Suppressor macrophage (primary cell): ENCODE measurements at places on chromosomes 5 and 9.

DNA sequence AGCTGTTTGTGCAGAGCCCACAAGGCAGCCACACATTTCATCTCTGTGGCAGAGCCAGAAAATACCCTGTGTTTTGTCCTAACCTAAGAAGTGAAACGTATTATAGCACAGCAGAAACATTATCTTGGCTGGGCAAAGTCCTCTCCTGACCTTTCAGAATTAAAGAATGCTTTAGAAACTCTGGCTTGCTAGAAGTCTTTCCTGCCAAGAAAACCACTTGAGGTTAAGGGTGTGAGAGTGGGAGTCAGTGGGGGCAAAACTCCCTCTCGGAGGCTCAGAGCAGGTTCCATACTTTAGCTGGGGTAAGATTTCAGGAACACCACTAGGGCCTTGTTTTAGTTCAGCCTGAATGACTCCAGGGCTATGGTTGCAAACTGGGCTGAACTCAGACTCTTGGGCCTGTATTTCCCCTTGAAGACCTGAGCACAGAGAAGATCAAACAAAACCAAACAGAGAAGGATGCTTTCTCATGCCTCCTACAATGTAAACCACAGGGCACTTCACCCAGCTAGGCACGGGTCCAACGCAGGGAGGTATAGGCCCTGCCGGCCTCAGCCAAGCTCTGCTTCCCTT is 48.0 kb downstream of the ZNF366 start:
- no peak for DNase-seq

GRCh38 chr9:37449862-37450632 is 15.2 kb downstream of the ZBTB5 start:
- no peak for DNase-seq

- no peak for DNase-seq
Observed at GRCh38 chr5:73655521-73656160, 29.6 kb downstream of the ARHGEF28 start.

GRCh38 chr5:119400245-119400644 is 44.4 kb downstream of the TNFAIP8 start:
- DNase-seq = no peak

- DNase-seq = no peak
Observed at GRCh38 chr5:139418793-139419192, 14.9 kb upstream of the SPATA24 start.

GRCh38 chr5:14351086-14351661 is 208.0 kb downstream of the TRIO start:
- peak; percentile 66 for DNase-seq

GRCh38 chr5:177325868-177326381 is 14.2 kb upstream of the MXD3 start:
- DNase-seq = no peak

DNA sequence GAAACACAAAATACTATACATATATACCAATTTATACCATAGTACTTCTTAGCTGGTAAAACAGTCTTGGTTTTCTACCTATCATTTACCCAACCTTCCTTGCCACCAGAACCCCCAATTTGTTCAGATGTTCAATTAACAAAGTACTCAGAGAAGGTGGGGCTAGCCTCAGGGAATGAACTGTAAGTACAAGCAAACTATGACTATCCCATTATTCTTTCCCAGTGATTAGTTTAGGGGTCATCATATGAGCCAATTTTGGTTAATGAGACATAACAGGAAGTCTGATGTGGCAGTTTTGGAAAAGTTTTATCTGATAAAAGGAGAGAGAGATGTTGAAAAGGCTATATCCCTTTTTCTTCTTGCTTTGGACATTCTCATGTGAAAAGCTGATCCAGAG is 125.8 kb downstream of the DTWD2 start:
- no peak for DNase-seq

DNA sequence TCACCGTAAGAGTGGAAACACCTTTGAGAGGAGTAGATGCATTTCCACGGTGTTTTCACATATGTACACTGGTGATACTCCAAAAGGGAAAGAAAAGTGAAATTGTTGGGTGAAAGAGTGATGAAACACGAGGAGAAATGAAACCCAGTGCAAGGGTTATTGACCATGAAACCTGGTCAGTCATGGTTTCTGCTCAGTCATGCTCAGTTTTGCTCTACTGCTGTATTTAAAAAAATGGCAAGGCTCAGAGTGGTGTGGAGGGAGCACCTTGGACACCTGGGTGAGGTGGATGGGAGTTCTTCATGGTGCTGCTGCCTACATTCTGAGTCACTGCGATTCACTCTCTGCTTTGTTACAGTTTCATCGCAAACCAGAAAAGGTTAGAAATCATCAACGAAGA is 32.3 kb downstream of the NTRK2 start:
- DNase-seq = no peak

DNA sequence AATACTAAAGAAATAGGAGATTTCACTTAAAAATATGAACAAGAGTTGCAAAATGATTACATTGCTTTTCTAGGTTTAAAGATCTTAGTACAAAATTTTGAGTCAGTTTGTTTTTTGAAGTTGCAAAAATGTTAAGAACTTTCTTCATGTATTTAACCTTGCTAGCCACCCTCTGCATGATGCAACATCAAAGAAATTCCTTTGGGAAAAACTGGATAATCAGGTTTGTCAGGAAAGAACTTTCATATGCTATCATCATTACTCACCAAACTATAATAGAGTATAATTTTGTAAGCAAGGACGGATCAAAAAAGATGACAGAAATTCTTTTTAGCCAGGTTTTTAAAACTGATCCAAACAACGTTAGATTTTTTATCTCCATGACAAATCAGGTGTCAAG is 116.9 kb upstream of the MRPS30 start:
- no peak for DNase-seq

DNA sequence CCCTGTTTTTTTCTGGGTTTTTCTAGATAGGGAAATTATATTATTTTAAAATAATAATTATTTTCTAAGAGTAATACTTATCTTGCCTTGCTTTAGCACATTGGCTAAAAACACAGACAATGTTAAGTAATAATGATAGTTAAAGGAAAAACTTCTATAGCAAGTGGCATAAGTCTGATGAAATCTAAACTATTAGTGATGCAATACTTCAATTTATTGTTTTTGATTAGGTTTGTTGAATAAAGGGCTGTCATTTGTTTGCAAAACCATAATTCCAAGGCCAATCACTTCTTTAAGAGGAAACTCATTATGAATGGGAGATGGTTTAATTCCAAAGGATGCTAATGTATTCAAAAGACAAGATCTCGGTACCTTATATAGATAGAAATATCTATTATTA is 293.8 kb upstream of the FBXL7 start:
- no peak for DNase-seq

DNA sequence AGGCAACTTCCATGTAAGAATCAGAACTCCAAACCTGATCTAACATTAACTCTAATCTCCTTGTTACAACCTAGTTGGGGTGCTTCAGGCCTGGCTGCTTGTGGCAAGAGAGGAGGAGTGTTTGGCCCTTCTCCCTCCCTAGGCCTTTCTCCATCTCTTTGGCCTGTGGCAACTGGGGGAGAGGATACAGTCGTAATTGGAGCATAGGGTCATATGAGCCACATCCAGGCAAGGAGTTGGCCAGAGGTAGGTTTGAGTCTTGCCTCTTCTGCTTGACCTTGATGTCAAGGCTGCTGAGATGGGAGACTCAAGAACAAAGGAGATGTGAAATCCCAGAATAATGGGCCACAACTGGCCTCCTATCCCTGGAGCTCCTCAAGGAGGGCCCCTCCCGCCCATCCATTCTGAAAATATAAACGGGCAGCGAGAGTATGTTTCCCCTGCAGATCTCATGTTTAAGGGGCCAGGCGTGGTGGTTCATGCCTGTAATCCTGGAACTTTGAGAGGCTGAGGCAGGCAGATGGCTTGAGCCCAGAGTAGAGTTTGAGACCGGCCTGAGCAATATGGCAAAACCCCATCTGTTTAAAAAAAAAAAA is 59.3 kb upstream of the ANGPTL2 start:
- no peak for DNase-seq

DNA sequence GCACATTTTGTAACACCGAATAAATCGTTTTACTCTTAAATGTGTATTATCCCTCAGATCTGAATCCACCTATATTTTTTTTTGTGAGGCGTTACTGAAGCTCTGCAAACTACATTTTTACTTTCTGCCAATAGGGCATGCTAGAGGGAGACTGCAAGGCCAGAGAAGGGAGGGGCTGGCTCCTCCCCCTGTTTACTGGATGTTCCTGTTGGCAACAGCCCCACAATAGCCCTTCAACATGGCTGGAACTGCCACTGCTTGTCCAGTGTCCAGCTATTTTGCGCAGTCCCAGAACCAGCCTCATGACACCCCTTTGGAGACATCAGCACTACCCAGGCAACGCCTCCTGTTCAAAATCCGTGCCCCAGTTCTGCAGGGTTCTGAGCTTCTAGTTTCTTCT is 85.4 kb upstream of the MIER3 start:
- DNase-seq = no peak

- no peak for DNase-seq
Observed at GRCh38 chr5:132226516-132227234, 978 bp downstream of the P4HA2 start.
